ENCODE measurements at places on chromosomes 5 and 9.

- no peak for DNase-seq
Observed at GRCh38 chr5:174610968-174611367, 113.4 kb upstream of the MSX2 start.

DNA sequence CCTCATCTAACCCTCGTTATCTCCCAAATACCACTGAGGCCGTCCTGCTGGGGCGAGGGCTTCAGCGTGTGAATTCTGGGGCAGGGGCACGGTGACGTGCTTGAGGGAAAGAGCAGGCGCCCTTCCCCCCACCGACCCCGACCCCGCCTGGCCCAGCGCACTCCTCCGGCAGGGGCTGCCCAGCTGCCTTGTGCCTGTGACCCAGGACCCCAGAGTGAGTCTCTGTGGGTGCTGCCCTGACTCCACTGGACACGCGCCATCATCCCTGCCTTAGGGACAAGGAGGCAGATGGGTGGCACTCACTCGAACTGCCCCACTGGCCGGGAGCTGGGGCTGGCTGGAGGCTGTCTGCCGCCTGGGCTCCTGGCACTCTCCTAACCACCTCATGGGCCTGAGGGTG is 136.2 kb upstream of the LPCAT1 start:
- DNase-seq: no peak

- no peak for DNase-seq
Observed at GRCh38 chr9:19342947-19343346, 37.1 kb downstream of the RPS6 start.

DNA sequence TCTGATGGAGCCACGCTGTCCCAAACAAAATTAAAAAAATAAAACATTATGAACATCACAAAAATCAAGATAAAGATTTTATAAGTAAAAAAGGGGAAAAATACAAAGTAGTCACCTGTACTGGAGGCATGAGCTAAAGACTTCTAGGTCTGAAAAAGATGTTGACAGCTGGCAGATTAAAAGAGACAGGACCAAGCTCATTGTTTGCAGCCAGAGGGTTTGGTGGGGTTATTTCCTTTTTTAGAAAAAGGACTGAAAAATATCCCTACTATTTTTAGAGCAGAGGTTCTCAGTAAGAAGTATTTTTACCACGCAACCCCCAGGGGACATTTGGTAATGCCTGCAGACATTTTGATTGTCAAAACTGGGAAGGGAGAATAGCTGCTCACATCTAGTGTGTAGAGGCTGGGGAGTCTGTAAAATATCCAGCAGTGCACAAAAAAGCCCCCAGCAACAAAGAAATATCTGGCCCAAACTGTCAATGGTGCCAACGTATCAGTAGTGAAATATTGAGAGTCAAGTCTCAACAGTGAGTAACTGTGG is 353.4 kb downstream of the TLE1 start:
- no peak for DNase-seq

- no peak for DNase-seq
Observed at GRCh38 chr9:126720661-126721563, 83.9 kb upstream of the ZBTB43 start.

DNA sequence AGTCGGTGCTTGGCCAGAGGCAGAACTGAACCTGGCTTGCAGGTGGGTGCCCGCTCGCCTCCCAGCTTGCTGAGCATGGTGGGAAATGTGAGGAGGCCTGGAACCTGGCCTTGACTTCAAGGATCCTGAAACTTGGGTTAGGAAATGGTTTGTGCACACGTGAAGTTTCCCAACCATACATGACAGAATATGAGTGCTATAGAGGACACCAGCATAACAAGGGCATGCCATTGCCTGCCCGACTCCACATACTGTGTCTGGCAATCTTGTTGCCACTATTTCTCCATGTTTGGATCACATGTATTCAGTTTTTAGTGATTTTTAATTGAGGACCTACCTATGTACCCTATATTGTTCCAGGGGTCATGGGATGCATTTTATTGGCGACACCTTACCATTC is 177.6 kb upstream of the ANKRD55 start:
- DNase-seq: no peak

DNA sequence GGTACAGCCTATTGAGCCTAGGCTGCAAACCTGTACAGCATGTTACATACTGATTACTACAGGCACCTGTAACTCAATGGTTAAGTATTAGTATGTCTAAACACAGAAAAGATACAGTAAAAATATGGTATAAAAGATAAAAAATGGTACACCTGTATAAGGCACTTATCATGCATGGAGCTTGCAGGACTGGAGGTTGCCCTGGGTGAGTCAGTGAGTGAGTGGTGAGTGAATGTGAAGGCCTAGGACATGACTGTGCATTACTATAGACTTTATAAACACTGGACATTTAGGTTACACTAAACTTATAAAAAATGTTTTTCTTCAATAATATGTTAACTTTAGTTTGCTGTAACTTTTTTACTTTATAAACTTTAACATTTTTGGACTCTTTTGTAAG is 171.3 kb downstream of the SLC28A3 start:
- DNase-seq: no peak

- DNase-seq: no peak
Observed at GRCh38 chr5:42526179-42526578, 102.9 kb downstream of the GHR start.

- DNase-seq: no peak
Observed at GRCh38 chr9:95801797-95802196, 73.7 kb upstream of the ERCC6L2 start.

DNA sequence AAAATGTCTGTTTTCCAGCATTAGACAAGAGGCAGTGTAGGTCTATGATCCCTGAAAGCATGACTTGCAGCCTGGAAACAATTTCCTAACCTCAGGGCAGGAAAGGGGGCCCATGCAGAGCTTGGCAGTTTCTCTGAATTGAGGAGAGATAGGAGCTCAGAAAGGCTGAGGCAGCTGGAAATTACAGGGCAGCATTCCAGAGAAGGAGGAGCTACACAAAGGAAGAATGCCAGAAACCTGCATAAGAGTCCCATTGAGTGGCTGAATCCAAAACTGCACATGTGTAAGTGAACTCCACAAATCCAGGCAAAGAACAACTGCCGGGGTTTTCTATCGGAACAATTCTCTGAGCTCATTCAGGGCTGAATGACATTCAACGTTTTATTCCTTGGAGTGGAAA is 346.8 kb downstream of the PIK3R1 start:
- DNase-seq: no peak

DNA sequence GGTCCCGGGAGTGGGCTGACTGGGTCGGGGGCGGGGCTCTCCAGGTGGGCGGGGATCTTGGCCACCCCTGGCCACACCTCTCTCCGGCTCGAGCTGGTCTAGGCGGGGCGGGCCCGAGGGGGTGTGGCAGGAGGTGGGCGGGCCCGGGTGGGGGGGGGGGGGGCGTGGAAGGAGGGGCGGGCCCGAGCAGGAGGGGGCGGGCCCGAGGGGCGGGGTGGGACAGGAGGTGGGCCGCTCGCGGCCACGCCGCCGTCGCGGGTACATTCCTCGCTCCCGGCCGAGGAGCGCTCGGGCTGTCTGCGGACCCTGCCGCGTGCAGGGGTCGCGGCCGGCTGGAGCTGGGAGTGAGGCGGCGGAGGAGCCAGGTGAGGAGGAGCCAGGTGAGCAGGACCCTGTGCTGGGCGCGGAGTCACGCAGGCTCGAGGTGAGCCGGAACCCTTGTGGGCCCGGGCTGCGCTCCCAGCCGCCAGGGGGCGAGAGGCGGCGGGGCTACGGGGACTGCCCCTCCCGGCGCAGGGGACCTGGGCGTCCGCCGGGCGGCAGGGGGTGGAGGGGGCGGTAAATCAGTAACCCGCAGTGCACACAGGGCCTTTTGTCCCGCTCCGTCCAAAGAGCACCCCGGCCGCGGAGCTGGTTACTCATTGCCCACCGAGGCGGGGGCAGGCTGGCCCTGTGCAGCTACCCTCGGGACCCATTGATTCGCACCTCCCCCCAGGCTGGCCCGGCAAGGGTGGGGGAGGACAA is at the start of gene FGFR4:
Gene FGFR4, plus strand, starts transcription at position 262 of the 744 bp plus-strand sequence. CDS start 2,688 bp downstream, outside the sequence.
- peak; percentile 52 for DNase-seq

DNA sequence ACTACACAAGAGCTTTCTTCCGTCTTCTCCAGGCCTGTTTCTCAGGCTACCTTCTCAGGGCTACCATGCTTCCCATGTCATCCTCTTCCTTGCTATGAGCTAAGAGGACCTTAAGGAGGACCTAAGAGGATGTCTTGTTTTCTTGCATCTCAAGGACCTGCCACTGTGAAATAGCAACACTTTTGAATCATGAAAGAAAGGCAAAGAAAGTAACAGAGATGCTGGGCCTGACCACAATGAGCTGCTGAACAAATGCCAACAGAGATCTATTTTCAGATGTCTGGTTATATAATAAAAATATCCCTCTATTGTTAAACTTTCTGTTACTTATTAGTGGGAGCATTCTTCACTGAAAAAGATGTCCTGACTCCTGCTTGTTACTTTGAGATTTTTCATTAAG is 36.7 kb upstream of the ANXA1 start:
- DNase-seq: no peak

DNA sequence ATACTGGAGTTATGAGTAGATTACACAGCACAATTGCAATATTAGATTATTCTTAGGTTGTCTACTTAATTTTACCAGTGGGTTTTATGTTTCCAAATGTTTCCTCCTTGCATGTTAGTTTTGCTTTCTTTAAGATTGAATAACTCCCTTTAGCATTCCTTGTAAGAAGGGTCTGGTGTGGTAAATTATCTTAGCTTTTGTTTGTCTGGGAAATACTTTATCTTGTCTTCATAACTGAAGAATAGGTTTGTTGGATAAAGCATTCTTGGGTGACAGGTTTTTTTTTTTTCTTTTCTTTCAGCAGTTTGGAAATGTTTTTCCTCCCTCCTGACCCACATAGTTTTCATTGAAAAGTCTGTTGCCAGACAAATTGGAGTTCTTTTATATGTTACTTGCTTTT is 531.1 kb downstream of the ANXA1 start:
- DNase-seq: no peak

GRCh38 chr9:103474156-103474555 is 479.0 kb downstream of the CYLC2 start:
- no peak for DNase-seq

DNA sequence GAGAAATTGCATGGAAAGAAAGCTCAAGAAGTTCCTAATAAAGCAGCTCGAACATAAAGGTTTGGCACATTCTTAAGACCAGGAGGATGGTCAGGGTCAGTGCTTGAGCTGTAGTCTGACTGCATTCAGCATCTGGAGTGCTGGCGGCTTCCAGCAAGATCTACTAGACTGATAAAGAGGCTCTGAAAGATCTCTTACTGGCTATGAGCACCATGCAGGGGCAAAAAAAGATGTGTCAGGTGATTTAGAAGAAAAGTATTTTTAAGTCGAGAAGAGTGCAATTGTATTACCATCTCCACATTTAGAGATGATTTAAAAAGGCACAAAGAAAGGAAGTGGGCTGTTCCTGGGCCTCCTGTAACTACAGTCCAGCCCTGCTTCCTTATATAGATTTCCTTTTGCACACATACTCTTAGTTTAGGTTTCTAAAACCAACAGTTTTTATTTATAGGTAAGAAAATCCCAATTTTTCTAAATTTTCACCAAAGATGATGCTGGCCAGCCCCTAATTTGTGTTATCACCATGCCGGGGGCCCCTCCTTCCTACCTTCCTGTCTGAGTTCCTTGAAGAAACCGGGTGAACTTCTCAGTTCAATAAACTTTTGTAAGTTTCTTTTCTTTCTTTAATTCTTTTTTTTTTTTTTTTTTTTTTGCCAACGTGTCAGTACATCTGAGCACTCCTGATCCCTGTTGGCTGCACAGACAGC is 65.9 kb upstream of the PLPP1 start:
- no peak for DNase-seq

DNA sequence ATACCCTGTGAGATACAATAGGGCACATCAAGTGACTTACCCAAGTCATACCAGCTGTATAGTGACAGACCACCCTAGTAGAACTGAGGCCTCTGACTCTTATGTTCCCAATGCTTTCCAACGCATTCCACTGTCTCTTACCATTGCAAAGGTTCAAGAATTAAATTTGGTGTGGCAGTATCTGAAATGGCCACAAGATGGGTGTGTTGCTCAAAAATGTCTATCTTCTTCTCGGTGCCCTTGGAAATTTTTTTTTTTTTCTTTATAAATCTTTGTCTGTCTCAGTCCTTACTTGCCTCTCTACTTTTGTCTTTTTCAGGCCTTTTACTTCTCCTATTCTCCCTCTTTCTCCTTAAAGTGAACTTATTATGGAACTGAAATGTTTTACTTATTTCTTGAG is 48.4 kb downstream of the GPR21 start:
- peak; percentile 36 for DNase-seq

DNA sequence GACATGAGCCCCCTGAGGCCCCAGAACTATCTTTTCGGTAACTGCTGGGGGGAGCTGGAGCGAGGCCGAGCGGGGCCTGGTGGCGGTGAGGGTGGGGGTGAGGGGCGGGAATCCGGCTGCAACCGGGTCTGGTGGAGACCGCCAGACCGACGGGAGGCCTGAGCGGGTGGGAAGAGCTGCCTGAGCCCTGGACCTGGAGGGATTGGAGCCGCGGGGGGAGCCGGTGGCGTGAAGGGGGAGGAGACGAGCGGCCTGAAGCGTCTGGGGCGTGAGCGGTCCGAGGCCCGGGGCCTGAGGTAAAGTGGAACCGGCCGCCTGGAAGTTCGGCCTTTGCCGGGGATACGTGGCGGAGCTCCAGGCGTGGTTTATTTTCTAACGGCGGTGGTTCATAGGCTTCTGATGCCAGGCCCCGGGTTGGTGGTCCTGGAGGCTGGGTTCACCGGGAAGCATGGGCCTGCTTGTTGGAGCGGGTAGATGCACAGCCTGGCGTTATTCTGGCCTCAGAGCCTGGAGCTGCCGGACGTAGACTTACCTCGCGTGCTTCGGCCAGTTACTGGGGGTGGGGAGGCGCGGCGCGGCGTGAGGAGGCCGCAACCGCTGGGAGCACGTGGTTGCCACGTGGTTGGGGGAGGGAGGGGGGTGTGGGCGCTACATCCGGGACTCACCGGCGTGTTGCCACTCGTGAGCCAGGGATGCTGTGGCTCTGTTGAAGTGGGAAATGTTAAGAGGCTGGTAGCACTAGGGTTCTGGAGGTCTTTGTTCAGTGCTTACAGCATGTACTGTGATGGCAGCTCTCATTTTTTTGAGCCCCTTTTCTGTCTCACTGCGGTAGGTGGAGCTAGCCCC is 544 bp downstream of the NPM1 start:
- DNase-seq: no peak
